ENCODE measurements at places on chromosomes 13 and 19.

GRCh38 chr13:110533771-110534670, 27.5 kb downstream of the RAB20 start:
- DNase-seq = no peak

GRCh38 chr19:32914879-32915660, 45.5 kb upstream of the SLC7A9 start:
- no peak for DNase-seq

- peak; percentile 72 for DNase-seq
Measured at GRCh38 chr19:43519436-43520088, 7.4 kb downstream of the ETHE1 start.

DNA sequence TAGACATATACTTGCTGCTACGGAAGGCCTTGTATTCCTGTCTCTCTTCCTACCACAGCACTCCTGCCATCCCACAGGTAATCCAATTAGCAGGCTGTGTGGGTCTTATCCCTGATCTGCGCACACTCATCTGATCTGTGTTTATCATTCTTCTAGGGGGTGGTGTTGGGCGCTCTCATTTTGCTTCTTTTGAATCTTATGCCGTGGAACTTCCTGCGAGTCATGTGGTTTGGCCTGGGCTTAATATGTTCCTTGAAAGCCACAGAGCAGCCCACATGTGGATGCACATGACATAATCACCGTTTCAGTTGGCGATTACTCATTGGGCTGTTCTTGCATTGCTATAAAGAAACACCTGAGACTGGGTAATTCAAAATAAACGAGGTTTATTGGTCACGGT, 7.5 kb downstream of the RASA3 start:
- DNase-seq = peak; percentile 71

GRCh38 chr19:43430976-43431375, 16.3 kb downstream of the TEX101 start:
- DNase-seq = no peak

GRCh38 chr19:6078068-6078467, 32.2 kb downstream of the RFX2 start:
- DNase-seq = no peak

GRCh38 chr13:99442273-99442895, 58.9 kb upstream of the TM9SF2 start:
- DNase-seq = no peak

DNA sequence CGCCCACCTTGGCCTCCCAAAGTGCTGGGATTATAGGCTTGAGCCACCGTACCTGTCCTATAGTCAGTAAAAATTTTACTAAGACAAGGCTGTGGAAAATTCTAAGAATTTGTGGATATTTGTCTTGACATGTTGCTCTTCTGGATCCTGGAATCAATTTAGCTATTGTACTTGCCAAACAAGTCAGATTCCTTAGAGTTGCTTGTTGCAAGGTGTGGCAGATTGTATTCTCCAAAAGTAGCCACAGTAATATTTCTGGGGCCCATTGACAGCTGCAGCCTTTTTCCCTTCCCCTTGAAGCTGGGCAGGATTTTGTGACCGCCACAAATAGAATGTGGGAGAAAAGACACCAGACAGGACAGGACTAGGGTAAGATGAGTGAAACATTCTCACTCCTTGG, 98.8 kb upstream of the TMTC4 start:
- DNase-seq = no peak

DNA sequence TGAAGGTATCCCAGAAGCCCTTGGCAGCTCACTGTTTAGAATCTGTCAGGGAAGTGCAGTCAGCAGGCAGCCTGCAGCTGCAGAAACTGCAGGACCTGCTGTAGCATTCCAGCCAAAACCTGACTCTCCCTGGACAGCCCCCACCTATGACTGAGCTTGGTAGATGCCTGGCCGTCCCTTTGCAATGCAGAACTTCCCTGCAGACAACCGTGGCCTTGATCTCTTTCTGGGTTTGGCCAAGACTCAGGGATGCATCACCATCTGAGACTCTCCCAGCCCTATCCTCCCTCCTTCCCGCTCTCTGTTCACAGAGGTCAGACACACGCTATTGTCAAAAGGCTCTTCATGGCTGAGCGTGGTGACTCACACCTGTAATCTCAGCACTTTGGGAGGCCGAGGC, 99.4 kb downstream of the ZNF557 start:
- DNase-seq = no peak

- no peak for DNase-seq
Measured at GRCh38 chr13:113122550-113123225, at the start of gene F10. Gene F10 (plus strand): TSS chr13:113122799. CDS start chr13:113122856, 57 bp downstream.

DNA sequence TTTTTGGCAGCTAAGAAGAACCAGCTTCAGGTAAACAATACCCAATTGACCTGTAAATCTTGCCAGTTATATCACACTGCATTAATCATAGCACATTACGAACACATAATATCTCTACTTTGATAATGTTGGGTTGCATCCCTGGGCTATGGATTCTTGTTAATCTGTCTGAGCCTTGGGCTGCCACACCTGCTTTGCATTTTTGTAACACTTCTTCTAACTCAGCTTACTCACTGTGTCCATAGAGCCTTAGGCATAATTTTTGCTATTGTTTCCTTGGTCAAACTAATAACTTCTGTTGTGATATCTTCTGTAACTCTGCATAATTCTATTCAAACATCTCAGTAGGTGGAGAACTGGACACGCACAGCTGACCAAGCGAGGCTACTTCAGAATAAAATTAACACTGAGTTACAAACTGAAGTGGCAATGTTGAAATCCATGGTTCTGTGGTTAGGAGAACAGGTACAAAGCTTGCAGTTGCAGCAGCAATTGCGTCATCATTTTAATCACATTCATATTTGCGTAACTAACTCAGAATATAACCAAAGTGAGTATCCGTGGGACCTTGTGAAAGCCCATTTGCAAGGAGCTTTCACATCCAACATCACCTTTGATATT, 6.4 kb downstream of the ZNF350 start:
- DNase-seq = no peak

GRCh38 chr13:43191546-43191945, 168.2 kb downstream of the DNAJC15 start:
- DNase-seq = no peak

DNA sequence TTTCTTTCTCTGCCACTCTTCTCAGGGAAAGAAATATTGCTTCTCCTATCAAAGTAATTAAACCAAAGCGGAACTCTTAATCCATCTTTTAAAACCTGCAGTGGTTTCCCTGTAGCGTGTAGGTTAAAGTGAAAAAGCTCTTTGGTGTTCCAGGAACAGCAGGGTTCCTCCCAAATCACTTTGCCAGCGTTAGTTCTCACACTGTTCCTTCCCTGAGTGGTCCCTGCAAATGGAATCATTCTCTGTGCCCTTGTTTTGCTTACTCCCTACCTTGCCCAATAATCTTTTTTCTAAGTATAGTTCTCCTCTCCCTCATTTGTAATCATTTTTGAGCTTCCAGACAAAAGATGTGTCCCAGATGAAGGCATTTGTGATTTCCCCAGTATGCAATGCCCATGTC, 207.5 kb downstream of the HS6ST3 start:
- DNase-seq = no peak

DNA sequence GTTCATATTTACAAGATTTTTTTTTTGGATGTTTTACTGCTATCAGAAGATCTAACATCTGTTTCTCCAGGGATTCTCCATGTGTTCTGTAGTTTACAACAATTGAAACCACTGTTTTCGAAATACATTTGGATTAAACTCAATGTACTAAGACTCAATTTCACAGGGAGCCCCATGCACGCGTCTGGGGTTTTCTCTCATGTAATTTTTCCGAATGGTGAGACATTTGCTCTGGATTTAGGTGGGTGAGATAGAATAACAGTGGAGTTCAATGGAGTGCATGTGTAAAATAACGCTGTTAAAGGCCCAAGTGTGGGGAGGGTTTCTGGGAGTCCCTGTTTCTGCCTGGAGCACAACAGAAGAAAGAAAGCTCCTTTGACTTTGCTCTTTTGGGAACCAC, 330.3 kb downstream of the TSHZ3 start:
- DNase-seq = no peak

DNA sequence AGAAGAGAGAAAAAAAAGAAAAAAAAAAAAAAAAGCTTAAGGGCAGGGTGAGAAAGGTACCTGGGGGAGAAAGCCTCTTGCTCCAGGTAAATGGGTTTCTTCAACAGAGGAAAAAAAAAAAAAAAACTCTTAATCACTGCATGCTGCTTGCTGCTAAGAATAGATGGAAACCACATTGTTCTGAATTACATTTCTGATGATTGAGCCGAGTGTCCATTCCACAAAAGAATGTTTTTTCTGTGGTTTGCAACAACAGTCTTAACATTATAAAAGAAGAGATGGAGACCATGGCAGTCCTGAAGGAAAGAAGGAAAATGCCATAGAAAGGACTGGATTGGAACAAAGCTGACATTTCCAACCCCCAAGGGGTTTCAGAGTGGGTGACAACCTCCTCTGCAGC, 1312.7 kb downstream of the SLITRK1 start:
- DNase-seq = no peak

DNA sequence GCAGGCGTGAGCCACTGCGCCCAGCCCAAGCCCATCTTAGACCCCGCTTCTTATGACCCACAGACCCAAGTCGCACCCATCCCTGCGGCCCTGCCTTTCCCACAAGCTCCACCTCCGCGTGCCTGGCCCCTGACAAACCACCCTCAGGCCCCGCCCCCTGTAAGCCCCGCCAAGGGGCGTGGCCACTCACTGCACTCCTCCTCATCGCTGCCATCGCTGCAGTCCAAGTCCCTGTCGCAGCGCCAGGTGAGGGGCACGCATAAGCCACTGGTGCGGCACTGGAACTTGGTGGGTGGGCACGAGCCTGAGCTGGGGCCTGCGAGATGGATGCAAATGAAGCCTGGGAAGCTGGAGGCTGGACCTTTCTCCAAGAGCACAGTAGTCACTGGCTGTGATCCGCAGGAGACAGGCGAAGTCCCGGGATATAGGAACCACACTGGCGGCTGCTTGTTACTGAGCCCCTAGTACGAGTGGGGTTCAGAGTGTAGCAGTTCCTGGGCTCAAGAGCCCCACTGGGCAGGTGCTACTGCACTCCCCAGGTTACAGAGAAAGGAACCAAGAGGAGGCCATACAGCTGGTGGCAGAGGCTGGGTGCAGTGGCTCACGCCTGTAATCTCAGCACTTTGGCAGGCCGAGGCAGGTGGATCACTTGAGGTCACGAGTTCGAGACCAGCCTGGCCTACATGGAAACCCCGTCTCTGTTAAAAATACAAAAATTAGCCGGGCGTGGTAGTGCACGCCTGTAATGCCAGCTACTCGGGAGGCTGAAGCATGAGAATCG, 3.1 kb downstream of the CD320 start:
- peak; percentile 16 for DNase-seq

GRCh38 chr19:36483653-36484052, 5.7 kb downstream of the ZNF566 start:
- DNase-seq = no peak

- no peak for DNase-seq
Measured at GRCh38 chr13:87754097-87754496, 82.9 kb downstream of the SLITRK5 start.

DNA sequence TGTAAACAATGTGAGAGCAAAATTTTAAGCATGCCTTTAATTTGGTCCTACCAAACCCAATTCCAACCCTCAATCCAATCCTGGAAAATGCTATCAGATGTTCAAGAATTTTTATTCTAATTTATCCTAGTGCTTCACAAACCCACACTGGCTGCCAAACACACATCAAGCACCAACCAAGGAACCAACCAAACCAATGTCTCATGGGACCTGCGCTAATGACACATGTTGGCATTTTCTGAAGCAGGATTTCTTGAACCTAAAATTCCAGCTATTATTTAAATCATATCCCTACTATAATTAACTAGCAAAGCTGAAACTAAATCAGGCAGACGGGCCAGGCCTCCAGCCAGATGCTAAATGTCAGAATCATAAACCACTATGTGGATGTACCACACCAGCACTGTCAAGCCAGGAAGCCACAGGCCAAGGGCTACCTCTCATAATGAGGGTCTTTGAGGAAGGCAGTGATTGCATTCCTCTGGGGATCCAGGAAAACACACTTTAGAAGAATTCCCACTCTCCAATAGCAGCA, 5.8 kb downstream of the LATS2 start:
- no peak for DNase-seq

DNA sequence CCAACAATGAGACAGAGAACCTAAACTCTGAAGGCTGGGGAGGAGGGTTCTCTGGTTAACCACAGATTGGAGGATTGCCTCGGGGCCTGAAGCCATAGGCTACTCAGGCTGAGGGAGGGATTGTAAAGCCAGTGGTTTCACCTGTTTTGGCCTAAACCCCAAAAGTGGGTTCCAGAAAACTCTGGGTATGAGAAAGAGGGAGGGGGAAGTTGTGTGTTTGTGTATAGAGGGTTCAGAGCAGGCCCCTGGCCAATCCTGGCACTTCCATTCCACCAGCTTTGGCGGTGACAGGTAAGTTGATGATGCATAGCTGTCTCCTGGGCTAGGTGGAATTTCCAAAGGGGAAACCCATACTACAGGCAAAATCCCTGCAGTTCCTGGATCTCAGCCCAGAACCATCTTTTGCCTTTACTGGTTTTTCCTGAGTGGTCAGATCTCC, 13.5 kb upstream of the CCDC97 start:
- DNase-seq = no peak

- no peak for DNase-seq
Measured at GRCh38 chr13:40169476-40169875, 497.0 kb downstream of the FOXO1 start.

GRCh38 chr13:62014299-62014698, 598.6 kb upstream of the PCDH20 start:
- no peak for DNase-seq

DNA sequence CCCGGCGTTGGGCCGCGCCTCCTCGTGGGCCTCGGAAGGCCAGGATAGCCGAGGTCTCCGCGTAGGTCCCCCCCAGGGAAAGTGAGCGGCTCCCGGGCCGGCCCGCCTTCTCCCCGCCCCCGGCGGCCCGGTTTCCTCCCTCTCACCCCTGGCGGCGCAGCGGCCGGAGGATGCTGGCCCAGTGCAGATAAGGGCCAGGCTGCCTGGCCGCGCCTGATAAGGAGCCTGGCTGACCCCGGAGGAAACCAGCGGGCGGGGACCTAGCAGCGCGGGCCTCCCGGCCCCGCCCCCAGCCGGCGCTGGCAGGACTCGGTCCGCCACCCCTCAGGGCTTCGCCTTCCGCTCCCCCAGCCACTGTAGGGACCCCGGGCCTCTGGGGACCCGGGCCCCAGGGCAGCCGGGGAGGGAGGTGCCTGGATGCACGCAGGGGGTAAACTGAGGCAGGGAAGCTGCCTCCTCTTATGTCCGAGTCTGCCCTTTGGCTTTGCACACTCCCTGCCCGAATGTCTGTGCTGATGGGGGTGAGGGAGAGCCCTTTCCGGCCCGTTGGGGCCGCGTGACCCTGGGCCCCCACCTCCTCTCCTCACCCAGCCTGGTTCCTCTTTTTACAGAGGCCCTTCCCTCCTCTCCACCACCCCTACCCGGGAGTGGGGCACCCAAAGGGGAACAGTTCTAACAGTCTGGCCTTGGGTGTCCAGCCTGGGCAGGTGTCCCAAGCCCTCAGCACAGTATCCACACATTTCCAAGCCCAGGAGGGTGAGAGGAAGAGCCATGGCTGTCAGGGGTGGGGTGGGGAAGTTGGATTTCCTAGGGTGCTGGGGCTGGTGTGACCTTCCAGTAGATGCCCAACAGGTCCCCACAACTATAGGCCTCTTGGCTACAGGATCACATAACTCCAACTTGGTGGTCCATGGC, at the start of gene LYL1:
Gene LYL1, minus strand, starts transcription at position 193 of the 915 bp plus-strand sequence. CDS start 1,687 bp downstream, outside the sequence.
- no peak for DNase-seq
